ENCODE measurements at places on chromosomes 12 and 14.

GRCh38 chr14:40003773-40004172 lies 571.5 kb upstream of the FBXO33 start:
- DNase-seq, result no peak

DNA sequence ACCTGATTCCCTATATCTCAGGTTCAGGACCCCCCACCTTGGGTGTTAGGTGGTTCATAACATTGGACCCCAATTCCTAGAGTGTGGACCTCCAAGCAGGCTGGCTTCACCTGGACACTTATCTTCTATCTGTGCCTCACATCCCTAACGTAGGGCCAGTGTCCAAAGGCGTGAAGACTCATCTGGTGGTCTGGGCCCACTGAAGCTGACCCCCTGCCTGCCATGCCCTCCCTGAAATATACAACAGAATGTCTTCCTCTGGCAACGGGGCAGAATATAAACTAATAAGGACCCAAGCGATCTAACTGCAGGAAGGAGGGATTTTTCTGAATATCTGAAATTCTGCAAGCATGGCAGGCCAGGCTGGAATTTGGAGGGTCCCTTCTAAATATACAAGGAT lies 5.6 kb downstream of the HOXC13 start:
- DNase-seq, result no peak

GRCh38 chr14:62897771-62898170 lies 147.5 kb downstream of the KCNH5 start:
- DNase-seq, result no peak

DNA sequence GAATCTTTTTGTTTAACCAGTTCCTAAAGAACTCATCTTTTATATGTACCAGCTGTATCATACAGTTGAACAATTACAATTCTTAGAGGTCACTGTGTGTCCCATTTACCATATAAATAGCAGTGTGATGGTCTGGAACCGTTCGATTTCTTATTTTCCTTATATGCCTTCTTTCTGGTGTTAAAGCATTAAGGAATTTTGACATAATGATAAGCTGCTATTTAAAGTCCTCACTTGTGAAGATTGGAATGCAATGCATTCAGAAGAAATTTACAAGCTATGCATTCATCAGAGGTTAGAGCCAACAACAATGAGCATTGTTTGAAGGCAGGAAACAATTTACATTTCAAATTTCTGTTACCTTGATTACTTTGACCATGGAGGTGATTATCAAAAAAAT lies 80.0 kb upstream of the PRICKLE1 start:
- DNase-seq, result no peak

DNA sequence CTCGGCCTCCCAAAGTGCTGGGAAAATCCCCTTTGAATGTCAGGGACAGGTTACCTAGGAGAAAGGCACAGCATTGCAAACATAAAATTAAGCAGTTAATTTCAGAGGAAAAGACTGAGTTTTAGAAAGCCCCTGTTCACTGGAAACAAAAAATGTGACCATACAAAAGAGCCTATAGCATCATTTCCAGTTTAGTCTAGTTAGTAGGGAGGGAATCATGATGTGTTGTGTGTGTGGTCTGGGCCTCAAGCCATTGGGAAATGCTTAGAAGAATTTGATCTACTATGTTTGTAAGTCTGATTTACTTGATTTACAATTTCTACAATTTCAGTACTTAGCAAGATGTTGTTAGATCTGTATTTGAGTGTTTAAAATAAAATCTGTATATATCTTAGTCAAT lies 47.1 kb upstream of the RERG start:
- no peak for DNase-seq

- DNase-seq, result no peak
These were observed 78.4 kb upstream of the TSPAN8 start for GRCh38 chr12:71236133-71236660.

DNA sequence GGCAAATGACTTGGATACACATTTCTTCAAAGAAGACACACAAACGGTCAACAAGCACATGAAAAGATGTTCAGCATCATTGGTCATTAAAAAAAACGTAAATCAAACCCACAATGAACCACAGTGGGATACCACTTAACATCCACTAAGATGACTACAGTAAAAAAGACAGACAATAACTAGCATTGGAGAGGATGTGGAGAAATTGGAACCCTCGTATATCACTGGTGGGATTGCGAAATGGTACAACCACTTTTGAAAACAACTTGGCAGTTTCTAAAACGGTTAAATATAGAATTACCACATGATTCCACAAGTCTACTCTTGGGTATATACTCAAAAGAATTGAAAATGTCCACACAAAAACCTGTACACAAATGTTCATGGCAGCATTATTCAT lies 25.2 kb upstream of the PPFIBP1 start:
- DNase-seq, result no peak

DNA sequence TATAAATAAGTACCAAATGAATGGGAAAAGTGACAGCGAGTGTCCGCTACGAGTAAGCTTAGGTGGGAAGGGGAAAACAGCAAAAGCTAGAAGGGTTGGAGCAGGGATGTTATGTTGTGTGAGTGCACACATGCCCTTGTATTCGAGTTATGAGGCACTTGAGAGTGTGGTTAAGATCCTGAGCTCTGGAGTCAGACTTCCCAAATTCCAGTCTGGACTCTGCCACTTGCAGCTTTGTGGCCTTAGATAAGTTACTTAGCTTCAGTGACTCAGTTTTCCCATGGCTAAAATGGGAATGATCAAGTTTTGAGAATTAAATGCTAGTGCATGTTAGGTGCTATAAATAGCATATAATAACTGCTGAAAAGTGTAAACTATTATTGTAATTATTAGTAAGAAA lies 44.9 kb downstream of the KTN1 start:
- no peak for DNase-seq

- DNase-seq, result no peak
These were observed 455.2 kb downstream of the CCER1 start for GRCh38 chr12:90499795-90500194.
